ENCODE measurements at places on chromosomes 1 and 21.

GRCh38 chr21:33245289-33245918, 15.7 kb downstream of the IFNAR2 start:
- DNase-seq = no peak

- DNase-seq = no peak
These were observed 35.9 kb upstream of the HMGN1 start for GRCh38 chr21:39384674-39385298.

DNA sequence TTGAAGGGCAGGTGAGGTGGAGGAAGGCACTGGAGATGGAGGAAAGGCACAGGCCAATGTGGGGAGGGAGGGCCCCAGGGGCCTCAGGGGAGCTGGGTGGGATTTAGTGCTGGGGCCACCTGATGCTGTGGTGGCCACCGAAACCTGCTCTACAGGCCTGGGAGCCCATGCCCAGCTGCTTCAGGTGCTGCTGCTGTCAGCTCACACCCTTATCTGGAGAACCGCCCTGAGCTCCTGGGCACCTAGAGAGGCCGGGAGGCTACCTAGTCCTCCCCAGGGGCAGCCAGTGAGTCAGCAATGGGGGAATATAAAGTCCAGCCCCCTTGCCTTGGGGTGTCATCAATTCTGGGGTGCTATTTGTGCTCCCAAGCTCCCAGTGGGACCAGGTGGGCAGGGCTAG, 12.2 kb downstream of the FAM131C start:
- DNase-seq = no peak

DNA sequence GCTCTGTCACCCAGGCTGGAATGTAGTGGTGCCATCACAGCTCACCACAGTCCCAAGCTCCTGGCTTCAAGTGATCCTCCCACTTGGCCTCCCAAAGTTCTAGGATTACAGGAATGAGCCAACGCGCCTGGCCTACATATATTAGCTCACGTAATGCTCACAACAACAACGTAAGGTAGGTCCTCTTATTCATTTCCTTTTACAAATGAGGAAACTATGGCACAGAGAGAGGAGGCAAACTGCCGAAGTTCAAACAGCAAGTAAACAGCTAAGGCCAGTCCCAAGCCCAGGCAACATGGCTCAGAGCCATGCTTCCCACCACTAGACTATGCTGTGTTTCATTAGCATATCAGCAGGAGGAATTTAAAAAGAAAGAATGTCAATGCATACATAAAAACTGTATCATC, 284.4 kb downstream of the VAV3 start:
- DNase-seq = no peak

DNA sequence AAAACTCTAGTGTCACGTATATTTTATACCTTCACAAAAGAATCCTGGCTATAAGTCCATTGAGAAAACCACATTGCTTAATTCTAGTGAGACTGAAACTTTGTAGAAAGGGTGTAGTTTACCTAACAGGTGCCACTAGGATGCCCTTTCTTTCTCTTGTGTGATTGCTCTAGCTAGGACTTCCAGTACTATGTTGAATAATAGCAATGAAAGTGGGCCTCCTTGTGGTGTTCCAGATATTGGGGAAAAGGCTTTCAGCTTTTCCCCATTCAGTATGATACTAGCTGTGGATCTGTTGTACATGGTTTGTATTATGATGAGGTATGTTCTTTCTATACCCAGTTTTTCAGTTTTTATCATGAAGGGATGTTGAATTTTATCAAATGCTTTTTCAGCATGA, 39.7 kb upstream of the CHODL start:
- no peak for DNase-seq

DNA sequence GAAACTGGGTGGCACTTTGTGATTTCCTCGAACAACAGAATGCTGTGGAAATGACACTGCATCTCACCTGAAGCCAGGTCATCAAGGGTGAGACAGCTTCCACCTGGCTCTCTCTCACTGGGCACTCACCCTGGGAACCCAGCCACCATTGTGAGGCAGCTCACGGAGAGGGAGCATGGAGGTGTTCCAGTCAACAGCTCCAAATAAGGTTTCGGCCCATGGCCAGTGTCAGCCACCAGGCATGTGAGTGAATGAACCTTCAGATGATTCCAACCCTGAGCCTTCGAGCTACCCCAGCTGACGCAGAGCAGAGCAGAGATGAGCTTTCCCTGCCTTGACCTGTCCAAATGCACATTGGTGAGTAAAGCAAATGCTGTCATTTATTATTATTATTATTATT, 58.1 kb downstream of the SYDE2 start:
- DNase-seq = no peak
